ENCODE measurements at places on chromosomes 6 and 20. TPM values are rescaled to one million over a fixed set of nuclear protein-coding genes. Genes with fewer than 3 reads are reported as not detected.

CRISP2 gene
- 9.8 TPM for total RNA-seq

DNA sequence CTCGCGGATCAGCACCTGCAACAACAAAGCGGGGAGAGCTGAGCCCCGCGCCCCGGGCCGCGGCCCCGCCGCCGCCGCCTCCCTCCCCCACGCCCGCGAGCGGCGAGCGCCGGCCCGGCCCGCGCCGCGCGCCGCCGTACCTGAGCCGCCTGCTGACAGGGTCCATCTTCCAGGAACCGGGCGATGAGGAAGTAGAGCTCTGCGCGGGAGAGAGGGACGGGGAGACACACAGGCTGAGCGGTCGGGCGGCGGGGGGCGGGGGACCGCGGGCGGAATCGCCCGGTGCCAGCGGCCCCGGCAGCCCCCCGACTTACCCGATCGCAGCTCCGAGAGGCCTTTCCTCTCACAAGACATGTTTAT, 359 bp downstream of the PHIP start:
- peak; percentile 33 for DNase-seq

DNA sequence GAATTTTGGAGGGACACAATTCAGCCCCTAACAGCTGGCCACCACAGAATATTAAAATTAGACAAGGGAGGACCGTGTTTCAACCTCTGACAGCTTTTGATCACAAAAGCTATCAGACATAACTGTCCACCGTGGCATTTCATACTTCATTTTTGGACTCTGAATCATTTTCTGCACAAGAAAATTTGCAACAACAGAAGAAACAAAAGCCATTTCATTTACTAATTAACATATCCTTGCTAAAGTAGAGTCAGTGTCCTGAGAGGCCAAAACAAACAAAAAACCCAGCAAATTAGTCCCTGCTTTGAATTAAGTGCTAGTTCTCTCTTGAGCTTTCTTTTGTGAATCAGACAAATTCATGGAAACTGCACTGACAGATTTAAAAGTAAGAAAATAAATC, 17.6 kb upstream of the COL12A1 start:
- DNase-seq = no peak

GRCh38 chr20:50146214-50146613, 7.3 kb downstream of the PEDS1 start:
- no peak for DNase-seq

DNA sequence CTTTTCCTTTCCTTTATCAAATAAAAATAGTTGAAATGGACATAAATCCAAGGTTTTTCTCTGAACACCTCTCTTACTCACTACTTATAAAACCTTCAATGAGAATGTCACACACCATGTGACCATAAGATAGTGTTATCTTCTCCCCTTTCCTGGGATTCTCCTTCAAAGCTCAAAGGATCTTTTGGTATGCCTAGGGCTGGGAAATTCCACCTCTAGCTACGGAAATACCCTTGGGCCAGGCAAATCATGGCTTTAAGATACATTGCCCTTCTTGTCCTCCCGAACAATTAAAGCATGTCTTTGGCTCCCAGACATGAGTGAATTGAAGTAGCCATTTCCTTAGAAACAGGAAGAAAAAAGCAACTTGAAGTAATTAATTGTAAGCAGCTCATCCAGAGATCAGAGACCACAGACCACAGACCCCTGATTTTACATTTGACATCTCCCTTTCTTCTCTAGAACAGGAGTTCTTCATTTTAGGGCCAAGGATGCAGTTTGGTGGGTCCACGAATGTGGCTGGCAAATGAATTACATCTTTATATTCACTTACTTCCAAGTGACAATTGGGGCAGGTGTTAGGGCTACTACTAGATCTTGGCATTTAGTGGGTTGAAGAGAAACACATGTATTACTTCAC, 4.1 kb downstream of the PLCB4 start:
- DNase-seq = no peak

SLC35F1 gene
- total RNA-seq = 1.1 TPM

DNA sequence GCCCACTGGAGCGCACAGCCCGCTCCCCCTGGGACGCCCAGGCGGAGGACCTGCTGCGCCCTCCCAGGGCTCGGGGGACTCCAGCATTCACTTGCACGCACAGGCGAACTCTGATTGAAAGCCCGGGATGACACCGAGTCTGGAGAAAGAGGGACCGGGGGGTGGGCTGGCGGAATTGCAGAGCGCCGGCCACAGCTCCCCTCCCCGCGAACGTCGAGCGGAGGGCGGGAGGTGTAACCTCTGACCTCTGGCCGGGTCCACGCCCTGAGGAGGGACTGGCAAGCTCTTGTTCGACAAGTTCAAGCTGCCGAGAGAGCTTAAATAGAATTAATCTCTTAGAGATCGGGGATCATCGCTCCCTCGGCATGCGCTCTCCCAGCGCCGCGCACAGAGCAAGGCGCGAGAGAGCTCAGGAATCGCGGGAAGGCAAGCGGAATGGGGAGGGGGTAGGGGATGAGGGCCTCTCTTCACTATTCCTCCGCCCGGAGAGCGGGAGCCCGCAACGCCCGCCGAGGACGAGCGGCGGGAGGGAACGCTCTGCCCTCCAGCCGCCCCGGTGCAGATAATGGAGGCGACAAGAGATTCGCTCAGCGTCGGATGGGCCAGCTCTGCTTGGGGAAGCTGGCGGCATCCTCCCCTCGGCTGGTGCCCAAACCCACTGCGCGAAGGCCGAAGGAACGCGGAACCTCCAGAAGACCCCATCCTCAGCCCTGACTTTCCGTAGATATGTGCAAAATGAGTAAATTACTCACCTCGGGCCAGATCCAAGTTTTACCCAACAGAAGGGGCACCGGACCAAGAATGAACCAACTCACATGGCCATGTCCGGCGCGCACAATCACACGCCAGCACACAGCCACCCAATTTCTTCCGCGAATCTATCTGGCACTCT, 761 bp upstream of the NR2E1 start:
- DNase-seq = no peak

GRCh38 chr6:75149696-75150095, 56.2 kb downstream of the COL12A1 start:
- no peak for DNase-seq

PCMT1 gene
- total RNA-seq = 50.9 TPM

E2F1 gene
- total RNA-seq = 2.3 TPM

ASCC3 gene
- 31.1 TPM for total RNA-seq

LY86 gene
- total RNA-seq = 7.0 TPM

NNAT gene
- total RNA-seq = 6.3 TPM

DNA sequence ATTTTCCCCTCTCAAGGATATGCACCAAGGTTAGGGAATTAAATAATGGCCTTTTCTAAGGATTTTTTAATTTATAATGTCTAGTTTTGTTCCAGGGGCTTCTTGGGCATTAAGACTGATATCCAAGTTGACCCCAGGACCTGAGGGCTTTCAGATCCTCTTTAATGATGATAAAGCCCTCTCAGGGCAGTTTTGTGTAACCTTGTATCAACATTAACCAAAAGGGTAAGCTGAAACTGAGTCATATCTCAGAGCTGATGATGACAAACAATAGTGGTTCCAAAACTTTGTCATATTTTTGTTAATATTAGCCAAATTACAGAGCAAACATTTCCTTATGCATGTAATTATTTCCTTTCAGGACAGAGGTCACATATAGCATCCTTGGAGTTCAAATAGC, 309.4 kb upstream of the MAN1A1 start:
- no peak for DNase-seq

GRCh38 chr6:168158213-168158979, 79.4 kb upstream of the FRMD1 start:
- peak; percentile 11 for DNase-seq

TAGAP gene
- 8.1 TPM for total RNA-seq

THBS2 gene
- total RNA-seq = 21.9 TPM

DNA sequence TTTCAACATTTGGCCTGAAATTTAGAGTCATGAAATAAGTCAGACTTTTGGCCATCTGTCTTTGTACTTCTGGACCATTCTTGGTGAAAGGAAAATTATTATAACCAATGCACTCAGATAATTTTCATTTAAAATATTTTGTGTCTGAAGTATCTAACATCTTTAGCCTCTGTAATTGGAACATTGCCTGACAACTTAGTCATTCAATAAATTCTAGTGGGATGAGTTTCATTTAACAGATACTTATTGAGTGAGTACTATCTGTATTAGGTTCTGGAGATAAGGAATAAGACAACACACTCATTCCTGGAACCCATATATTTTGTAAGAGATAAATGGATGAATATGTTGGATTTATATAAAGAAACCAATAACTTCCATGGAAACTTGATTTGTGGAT, 536.0 kb downstream of the BCKDHB start:
- DNase-seq = no peak

JPH2 gene
- total RNA-seq = 48.9 TPM

DNA sequence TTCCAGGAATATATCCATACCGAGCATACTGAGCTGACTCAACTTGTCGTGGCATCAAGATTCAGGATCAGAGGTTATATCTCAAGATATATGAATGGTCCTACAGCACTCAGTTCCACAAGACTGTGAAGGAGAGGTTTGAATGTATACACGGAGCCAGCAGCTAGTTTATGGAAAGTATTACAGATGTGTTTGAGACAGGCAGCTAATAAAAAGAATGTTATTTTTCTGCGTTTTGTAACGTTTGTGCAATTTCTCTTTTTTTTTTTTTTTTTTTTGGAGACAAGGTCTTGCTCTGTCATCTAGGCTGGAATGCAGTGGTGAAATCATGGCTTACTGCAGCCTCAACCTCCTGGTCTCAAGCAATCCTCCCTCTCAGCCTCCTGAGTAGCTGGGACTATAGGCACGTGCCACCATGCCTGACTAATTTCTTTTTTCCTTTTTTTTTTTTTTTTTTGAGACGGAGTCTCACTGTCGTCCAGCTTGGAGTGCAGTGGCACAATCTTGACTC, 3.4 kb upstream of the FAM110A start:
- DNase-seq = no peak

GRCh38 chr6:137677709-137678108, 183.5 kb upstream of the OLIG3 start:
- no peak for DNase-seq

DNA sequence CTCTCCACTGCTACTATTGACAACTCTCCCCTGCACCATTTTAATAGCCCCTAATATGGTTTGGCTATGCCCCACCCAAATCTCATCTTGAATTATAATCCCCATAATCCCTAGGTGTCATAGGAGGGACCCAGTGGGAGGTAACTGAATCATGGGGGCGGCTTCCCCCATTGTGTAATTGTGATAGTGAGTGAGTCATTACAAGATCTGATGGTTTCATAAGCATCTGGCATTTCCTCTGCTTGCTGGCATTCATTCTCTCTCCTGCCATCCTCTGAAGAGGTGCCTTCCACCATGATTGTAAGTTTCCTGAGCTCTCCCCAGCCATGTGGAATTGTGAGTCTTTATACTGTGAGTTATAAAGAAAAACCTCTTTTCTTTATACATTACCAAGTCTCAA, 74.1 kb upstream of the TCF21 start:
- no peak for DNase-seq

FOXP4 gene
- total RNA-seq = 66.5 TPM

DLK2 gene
- total RNA-seq = 0.37 TPM

DNA sequence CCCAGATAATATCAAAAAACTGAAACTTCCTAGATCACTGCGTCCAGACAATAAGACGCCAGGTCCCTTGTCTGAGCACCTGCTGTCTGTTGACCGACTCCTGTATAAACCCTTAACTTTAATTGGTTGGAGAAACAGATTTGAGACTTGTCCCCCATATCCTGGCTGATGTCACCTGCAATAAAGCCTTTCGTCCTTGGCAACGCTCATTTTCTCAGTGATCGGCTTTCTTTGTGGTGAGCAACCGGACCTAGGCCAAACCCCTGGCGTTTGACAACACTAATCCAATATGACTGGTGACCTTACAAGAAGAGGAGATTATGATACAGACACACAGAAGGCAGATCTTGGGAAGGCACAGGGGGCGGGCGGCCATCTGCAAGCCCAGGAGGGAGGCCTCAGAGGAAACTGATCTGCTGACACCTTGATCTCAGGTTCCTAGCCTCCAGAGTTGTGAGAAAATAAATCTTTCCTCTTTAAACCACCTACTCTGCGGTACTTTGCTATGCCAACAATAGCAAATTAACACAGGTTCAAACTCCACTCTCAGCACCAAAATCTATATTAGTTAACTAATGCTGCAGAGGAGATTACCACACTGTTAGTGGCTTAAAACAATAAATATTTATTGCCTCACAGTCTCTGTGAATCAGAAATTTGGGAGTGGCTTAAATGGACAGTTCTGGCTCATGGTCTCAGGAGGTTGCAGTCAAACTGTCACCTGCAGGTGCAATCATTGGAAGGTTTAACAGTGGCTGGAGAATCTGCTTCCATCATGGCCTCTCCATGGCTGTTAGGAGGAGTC, 178.7 kb downstream of the OTOR start:
- DNase-seq = no peak

- peak; percentile 86 for DNase-seq
These were observed 116.3 kb downstream of the OR2B2 start for GRCh38 chr6:27795697-27796494.

DNA sequence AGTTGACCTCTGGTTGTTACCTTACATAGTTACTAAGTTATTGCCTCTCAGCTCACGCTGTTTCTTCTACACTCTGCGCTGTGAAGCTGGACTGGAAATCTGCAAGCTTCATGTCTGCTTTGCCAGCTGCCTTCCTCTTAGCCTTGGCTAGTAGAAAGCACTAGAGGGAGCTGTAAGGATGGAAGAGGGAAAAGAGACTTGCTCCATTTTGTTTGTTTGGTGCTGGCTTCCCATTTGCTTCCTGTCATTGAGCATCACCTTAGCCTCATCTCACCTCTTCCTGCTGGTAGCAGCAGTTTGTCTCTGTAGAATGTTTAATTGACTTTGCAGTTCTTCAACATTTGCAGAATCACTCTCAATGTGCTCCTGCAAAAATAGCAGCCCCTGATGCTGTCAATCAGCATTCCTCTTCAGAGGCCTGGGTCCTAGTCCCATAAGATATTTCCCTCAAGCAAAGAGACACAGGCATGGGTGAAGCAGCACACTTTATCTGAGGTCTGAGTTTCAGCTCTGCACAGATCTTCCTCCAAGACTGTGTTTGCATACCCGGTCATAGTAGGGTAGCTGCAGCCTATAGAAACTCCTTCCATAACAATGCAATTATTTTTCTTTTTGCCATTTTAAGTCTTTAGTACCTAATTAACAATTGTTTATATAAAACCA, 302.2 kb upstream of the EPHA7 start:
- DNase-seq = no peak

TINAG gene
- total RNA-seq = 8.8 TPM

- DNase-seq = no peak
These were observed 47.4 kb downstream of the HDAC2 start for GRCh38 chr6:113923526-113923925.

- DNase-seq = peak; percentile 64
These were observed 58.6 kb downstream of the SYNJ2 start for GRCh38 chr6:158040051-158040803.

GRCh38 chr20:50729901-50730764, 1.2 kb upstream of the PARD6B start:
- no peak for DNase-seq

GRCh38 chr6:136579800-136580199, 29.6 kb upstream of the MAP7 start:
- no peak for DNase-seq

Data from mucosa of gallbladder (tissue), 1 donor.